ENCODE measurements at places on chromosomes 11 and 22. TPM values are rescaled to one million over a fixed set of nuclear protein-coding genes. Genes with fewer than 3 reads are reported as not detected.

The ACTN3 gene
- total RNA-seq = not detected

The C11orf97 gene
- not detected for total RNA-seq

The SLC5A4 gene
- not detected for total RNA-seq

The BTBD18 gene
- not detected for total RNA-seq
